ENCODE measurements at places on chromosomes 4 and X.

- DNase-seq = no peak
Observed at GRCh38 chr4:114217150-114217817, 237.8 kb upstream of the ARSJ start.

DNA sequence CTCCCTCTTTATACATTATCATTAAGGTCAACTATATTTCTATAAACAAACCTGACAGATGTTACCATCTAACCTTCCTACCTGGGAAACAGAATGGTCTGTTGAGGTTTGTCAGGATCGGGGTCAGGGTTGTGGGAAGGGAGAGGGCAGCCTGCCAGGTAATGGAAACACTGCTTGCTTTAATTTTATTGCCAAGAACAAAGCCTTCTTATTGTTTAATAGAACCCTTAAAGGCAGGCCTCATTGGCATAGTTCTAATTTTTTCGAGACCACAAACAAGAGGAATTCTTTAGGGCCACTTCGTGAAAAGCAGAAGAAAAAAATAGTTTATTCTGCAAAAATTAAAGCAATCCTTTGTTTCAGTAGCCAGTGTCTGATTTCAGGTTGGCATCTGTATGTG is 113.2 kb downstream of the MID1 start:
- DNase-seq = no peak

GRCh38 chr4:121375262-121375661 is 5.6 kb downstream of the QRFPR start:
- DNase-seq = no peak

GRCh38 chr4:1873776-1874175 is 2.6 kb downstream of the NSD2 start:
- no peak for DNase-seq

DNA sequence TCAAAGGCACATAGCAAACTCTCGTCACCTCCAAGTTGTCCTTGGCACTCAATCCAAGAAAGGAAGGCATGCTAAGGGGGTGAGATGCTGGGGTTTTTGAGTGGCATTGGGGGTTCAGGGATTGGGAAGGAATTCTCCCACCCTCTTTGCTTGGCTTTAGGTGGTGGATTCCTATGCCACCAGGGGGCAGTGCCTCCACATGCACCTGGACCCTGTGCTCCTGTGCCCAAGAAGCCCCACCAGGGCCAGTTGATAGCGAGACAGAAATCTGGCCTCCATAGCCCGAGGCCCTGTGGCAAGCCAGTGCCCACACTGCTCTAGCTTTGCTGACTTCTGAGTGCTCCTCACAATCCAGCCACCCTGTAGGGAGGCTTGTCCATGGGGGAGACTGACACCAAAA is 2.0 kb upstream of the FATE1 start:
- no peak for DNase-seq

DNA sequence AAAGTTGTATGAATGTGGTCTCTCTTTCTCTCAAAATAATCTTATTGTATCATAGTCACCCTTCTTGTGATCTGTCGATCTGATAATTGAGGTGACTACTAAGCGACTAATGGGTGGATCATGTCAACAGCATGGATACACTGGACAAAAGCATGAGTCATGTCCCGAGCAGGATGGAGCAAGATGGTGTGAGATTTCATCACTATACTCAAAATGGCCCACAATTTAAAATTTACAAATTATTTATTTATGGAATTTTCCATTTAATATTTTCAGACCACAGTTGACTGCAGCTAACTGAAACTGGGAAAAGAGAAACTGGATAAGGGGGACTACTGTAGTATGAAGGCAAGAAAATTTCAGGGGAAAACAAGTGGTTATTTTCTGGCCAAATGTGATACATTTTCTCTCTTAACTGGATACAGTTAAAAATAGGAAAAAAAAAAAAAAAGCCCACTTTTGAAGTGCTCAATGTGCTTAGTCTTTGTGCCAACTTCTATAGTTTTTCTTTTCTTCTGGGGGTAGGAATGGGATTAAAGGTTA is 25.3 kb downstream of the FAM241A start:
- peak; percentile 80 for DNase-seq

GRCh38 chr4:17068392-17068791 is 169.9 kb upstream of the LDB2 start:
- no peak for DNase-seq

- DNase-seq = no peak
Observed at GRCh38 chrX:123088331-123088730, 95.7 kb upstream of the GRIA3 start.

DNA sequence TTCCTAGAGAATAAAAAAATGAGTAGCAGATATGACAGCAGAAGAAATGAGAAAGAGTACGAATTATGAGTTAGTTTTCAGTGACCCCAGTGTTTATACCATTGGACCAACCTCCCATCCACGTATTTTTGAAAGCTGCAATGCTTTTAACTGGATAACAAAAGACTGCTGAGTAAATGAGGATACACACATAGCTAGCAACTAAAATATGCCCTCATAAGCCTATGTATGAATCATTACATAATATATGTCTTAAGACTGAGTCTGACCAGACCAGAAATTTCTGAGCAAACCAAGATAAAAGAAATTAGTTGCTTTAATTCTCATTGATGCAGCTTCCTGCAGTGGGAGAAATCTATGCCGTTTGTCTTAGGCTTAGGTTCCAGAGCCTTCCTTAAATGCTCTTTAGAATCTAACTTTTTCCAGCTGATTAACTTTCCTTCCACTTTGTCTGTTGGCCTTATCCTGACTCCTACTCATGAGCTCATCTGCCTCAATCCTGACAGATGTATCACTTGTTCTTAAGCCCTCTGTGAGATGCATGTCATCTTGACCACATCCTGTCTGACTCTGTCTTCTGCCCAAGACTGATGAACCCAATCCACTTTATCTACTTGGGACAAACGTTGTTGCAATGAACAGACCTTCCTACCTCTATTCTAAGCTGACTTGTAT is 301.4 kb upstream of the AADAT start:
- DNase-seq = no peak

DNA sequence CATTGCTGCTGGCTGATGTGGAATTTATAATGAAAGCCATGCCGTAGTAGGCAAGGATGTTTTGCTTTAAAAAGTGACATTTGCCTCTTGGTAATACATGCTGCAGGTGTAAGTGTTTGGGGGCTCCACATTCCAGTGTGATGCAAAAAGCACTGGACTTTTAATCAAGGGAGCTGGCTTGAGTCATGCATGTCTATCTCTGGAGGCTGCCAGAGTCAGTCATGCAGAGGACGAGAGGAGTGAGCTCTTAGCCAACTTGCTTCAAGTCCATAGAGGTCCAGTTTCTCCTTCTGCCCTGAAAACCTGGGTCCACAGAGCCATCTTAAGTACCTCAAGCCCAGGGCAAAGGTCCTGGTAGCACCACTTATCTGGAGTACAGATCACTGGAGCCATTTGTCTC is 11.6 kb upstream of the CXCL13 start:
- no peak for DNase-seq

DNA sequence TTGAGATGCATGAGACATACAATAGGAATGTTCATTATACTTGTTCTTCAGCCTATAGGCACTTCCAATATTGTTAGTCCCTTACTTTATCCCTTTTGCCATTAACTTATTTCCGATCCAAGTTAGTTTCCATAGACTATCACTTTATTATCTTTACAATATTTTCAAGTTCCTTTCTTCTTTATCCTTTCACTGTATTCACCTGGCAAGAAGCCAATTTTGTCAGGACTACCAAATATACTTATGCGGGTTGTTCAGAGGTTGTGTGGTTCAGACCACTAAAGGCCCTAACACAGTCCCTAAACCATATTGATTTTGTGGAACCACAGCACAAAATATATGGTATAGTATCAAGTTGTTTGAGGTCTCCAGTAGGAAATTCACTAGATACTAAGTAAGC is 245.0 kb upstream of the HTR2C start:
- DNase-seq = no peak

DNA sequence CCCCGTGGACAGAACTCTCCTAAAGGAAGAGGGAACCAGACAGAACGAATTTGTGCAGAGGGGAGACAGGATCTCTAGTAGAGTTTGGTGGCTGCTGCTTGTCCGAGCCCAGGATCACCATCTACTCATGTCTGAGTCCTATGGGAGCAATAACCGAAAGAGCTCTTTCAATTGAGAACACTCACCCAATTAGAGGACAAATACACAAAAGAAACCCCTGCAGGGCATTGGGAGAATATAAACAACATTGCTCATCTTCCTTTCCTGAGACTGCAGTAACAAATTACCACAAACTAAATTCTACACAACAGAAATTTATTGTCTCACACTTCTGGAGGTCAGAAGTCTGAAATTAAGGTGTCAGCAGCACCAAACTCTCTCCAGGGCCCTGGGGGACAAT is 65.6 kb downstream of the SPINK2 start:
- DNase-seq = no peak

Data from AG09309 (cell line).